ENCODE measurements at places on chromosomes 16 and 17.

DNA sequence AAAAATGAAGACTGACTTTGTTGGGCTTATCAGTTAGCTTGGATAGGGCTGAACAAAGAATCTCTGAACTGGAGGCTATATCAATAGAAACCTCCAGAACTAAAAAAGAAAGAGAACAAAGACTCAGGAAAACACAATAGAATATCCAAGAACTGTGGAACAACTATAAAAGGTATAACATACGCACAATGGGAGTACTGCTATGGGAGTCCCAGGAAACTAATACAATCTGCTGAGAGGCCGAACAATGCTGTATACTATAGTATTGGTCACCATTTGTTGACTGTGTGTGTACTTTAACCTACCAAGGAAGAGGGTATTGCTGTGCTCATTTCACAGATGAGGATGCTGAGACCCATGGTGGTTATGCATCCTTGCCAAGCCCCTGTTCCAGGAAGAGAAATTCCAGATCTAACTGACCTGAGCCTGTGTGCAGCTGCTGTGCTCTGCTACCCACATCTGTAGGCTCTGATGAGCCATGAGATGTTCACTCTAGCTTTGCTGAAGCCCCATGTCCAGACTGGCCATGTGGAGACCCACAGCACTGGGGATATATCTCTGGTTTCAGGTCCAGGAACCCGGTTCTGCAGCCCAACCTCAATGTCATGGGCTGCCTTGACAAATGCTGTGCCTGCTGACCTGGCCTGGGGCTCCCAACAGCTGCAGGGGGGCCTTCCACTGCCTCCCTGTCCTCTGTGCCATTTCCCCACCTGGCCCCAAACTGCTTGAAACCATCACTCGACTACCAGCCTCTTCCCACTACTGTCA lies 254.3 kb upstream of the TNRC6C start:
- DNase-seq: no peak

DNA sequence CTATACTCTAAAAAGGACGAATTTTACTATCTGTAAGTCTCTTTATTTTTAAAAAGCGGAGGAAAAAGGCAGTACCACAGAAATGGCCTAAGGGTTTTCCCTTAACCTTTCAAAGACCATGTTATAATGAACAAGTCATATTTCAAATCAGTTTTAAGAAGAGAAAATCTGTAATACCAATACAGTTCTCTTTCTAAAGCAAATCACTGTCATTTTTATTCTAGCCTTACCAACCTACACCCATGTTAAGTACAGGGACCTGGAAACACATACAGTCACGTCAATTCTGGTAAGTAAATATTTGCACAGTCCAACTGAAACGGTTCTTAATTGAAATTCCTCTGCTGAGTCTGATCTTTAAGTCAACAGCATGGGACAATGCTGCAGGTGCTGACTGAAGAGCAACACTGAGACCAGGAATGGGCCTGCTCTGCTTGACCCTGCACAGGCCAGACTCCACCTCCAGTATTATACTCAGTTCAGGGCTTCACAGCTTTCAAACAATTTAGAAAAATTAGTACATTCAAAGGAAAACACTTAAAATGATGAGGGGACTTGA lies 20.2 kb downstream of the MBTPS1 start:
- no peak for DNase-seq

DNA sequence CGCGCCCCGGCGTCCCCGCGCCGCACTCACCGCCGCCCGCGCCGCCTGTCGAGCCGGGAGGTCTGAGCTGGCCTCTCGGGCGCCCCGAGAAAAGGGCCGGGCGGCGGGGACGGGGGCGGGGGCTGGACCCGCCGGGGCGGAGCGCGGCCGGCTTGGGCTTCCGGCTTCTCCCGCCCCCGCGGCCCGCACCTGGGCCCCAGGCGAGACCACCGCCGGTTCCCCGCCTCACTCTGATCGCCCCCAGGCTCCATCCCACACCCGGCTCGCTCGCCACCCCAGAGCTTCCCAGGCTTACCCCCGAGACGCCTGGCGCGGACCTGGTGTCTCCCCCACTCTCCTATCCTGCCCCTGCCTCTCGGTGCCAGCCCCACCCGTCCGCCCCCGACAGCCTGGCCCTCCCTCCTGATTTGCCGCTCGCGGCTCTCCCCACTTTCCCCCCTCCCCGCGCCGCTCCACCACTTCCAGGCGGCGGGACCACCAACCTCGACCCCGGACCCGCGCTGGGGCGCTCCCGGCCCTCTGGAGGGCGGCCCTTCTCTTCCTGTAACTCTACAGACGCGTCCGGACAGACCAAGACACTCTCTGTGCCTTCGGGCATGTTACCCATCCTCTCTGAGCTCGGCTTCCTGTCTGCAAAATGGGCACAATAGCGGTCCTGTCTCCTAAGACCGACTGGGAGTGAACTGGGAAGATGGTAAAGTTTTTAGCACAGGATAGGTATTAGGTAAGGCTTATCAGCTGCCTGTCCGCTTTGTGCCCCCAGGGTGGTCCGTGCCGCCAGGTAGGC lies at the start of gene LITAF:
Gene LITAF, minus strand, starts transcription at position 64 of the 787 bp plus-strand sequence. CDS start 30,189 bp downstream, outside the sequence.
- no peak for DNase-seq

DNA sequence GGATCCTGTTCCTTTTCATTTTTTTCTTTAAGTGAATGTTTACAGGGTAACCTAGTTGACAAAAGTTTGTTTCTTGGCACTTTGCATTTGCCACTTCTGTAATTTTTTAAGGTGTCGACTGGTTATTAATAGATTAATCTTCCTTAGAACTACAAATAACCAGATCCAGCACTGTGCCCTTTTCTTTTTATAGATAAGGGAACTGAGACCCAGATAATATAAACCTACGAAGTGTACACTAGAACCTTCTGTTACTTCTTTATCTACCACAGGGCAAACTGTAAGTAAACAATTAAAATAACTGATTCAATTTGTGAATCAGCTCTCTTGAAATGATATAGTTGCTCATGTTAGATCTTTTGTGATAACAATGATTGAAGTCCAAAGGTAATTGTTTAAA lies 55.4 kb downstream of the NLK start:
- no peak for DNase-seq

Measured in cortex of kidney (tissue), 1 donor.